ENCODE measurements at places on chromosomes 3 and 15.

GRCh38 chr15:52018244-52018643 is 775 bp upstream of the MAPK6 start:
- no peak for DNase-seq

DNA sequence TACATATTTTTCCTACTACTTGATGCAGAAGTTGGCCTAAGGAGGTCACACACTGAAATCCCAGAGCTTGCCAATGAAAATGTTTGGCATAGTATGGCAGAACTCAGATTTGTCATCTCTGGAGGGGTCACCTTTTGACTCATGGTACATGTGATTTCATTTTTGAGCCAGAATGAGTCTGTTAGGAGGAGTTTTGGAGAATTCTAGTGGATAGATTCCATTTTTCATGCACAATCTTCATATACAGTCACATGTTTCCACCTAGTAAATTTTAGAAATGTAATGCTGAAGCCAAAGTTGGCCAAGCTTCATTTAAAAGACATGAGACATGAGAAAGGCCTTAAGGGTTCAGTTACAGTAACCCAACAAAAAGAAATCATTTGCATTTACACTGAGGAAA is 97.8 kb upstream of the IGSF10 start:
- no peak for DNase-seq

DNA sequence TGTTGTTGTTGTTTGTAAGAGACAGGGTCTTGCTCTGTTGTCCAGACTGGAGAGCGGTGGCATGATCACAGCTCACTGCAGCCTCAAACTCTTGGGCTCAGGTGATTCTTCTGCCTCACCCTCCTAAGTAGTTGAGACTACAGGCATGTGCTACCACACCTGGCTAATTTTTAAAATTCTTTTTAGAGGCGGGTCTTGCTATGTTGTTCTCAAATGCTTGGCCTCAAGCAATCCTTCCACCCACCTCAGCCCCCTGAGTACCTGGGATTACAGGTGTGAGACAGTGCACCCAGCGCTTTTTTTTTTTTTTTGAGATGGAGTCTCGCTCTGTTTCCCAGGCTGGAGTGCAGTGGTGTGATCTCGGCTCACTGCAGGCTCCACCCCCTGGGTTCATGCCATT is 46.7 kb downstream of the TMOD3 start:
- DNase-seq: no peak

DNA sequence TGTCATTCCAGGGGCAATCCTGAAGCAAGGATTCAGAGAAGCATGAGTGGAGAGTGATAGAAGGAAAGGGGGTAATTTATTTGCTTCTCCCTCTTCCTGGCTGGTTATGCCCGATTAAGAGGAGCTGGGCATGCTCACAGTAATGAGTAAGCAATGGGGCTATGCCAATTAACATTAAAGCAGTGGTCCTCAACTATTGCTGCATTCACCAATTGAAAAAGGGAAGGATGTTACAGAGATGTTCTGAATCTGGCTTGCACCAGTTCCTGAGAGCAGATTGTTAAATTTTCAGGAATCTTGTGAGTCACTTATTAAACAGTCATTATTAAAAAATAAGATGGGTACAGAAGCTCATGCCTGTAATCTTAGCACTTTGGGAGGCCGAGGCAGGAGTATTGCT is 85.9 kb upstream of the ZBTB20 start:
- no peak for DNase-seq
